Activated CD8-positive, alpha-beta memory T cell treated with anti-CD3 and anti-CD28 coated beads, Interleukin-2, amount 50 U/mL, for 4 hours (primary cell): ENCODE measurements at places on chromosomes 13 and 19.

- DNase-seq, result no peak
These were observed 785.8 kb upstream of the SLC10A2 start for GRCh38 chr13:103852036-103852435.

DNA sequence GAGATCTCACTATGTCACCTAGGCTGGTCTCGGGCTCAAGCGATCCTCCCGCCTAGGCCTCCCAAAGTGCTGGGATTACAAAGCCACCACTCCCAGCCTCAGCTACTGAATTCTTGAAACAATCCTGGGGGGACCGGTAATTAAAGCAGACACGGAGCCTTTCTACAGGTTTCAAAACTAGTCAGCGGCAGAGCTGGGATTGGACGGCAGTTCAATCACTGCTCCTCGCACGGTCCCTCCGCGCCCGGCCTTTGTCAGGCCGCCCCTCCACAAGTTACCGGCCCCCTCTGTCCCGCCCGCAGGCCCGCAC, 229 bp downstream of the BORCS8 start:
- no peak for DNase-seq

GRCh38 chr19:52590728-52591127, 20.6 kb downstream of the ZNF701 start:
- DNase-seq, result no peak

GRCh38 chr13:95360464-95361097, 59.3 kb upstream of the ABCC4 start:
- DNase-seq, result no peak

GRCh38 chr19:40466219-40466984, 399 bp upstream of the SPTBN4 start:
- DNase-seq, result peak; percentile 75

- peak; percentile 66 for DNase-seq
These were observed at the start of gene CRB3 for GRCh38 chr19:6464070-6464873. Gene CRB3, plus strand, starts transcription at chr19:6464271. Its CDS starts 431 bp downstream, at chr19:6464702.

DNA sequence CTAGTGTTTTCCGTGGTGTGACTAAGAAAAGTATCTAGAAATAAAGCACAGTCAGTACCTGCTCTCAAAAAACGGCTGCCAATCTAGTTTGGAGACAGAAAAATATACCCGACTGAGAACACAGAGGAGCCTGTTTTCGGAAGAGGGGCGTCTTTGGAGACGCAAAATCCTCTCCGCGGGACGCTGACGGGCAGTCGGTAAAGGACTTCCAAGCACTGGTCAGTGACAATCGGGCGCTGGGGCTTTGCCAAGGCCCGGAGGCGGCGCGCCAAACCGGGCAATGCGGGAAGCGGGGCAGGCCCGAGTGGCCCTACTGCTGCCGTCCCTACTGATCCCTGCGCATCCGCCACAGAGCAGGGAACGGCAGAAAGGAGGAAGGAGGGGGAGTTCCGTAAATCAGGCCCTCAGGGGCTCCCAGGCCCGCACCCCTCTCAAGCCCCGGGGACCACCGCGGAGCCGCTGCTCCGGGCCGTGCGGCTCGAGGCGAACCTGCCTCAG, 588 bp upstream of the DPY19L3 start:
- no peak for DNase-seq

DNA sequence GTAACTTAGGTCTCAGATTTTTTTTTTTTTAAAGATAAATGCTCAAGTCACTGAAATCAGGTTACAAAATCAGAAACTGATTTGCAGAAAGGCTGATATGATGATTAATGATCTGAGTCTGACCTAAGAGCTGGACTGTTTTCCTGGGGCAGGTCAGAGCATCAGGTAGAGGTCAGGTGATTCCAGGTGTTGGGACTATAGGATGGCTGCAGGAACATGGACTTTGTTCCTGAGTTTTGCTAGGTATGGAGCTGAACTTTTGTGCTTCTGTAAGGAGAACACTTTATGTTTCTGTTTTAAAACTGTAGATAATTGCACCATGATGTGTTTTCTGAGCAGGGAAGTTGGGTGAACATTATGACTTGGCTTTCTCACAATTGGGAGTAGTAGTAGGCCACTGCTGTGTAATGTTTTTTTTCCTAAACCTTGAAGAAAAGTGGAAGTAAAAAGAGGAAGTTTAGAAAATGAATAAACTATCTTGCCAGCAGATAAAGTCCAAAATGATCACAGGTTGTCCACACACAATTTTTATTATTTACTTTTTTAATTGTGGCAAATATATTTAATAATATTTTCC, 297.2 kb downstream of the DCT start:
- DNase-seq, result no peak
